ENCODE measurements at places on chromosomes 16 and 17. TPM values are rescaled to one million over a fixed set of nuclear protein-coding genes. Genes with fewer than 3 reads are reported as not detected.

LITAFD gene
- polyA plus RNA-seq = not detected

ABCC6 gene
- 36.2 TPM for polyA plus RNA-seq

- DNase-seq = no peak
These were observed 7.8 kb downstream of the SLC47A2 start for GRCh38 chr17:19708431-19709175.

DNA sequence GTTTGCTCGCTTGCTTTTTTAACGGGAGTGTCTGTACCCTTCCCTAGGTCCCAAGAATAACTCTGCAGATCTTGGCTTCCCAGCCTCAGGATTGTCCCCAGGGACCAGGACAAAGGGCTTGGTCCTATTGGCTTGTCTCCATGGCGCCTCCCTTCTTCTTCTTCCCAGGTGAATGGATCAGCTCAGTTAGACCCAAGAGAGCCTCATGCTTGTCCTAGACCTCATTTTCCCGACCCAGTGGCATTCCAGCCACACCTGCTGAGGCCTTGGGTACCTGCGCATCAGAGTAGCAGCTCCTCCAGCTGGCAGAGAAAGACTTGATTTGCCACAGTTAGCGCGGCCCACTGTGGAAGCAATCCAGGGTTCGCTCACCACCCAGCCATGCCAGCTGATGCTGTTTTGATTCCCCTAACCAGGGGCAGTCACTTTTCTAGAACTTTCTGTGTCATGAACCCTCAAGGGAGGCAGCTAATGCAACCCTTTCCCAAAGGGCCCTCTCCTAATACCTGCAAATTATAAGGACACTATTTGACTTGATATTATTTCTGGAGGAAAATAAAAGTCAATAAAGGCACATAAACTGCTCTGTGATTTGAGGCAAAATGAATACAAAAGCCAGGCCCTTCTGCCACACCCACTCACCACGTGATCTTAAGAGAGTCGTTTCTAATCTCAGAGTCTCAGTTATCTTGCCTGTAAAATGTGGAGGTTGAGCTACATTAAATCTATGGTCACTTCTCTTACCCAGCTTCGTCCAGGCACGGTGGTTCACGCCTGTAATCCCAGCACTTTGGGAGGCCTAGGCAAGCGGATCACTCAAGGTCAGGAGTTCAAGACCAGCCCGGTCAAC lies 13.9 kb downstream of the GPR142 start:
- no peak for DNase-seq

DNA sequence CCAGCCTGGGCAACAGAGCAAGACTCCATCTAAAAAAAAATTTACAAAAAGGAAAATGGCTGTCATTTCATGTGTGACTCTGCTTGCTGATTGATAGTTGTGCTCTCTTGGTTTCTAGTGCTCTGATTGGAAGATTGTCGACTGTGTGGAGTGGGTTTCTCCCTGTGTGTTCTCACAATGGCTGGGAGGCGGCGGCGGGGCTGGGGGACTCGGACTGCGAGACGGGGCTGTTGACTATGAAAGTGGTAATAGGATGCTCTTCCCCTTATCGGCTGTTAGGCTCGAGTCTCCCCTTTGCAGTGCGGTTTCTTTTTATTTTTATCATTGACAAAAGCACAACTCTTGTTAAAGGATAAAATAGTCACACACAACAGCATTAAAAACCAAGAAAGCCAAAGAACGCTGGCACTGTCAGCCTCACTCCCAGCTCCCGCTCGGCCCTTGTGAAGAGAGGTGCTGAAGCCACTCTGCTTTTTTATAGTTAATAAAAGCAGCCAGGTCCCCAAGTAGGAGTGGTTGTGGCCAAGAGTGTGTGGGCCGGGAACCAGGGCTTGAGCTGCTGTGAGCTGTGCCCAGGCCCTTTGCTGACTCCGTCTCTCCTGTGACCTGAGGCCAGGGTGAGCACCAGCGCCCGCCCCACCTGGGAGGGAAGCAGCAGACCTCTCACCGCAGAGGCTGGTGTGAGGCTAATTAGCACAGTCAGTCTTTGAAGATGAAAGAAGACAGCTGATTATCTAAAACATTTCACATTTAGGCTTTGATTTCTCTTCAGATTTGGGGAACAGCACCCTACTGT lies 36.5 kb downstream of the TBCD start:
- DNase-seq = no peak

GPR142 gene
- 0.16 TPM for polyA plus RNA-seq

- no peak for DNase-seq
These were observed 26.2 kb upstream of the KIFC3 start for GRCh38 chr16:57828272-57829161.

MAP2K4 gene
- polyA plus RNA-seq = 39.8 TPM

GRCh38 chr16:11105038-11105903 lies 150.7 kb downstream of the SOCS1 start:
- no peak for DNase-seq

DNA sequence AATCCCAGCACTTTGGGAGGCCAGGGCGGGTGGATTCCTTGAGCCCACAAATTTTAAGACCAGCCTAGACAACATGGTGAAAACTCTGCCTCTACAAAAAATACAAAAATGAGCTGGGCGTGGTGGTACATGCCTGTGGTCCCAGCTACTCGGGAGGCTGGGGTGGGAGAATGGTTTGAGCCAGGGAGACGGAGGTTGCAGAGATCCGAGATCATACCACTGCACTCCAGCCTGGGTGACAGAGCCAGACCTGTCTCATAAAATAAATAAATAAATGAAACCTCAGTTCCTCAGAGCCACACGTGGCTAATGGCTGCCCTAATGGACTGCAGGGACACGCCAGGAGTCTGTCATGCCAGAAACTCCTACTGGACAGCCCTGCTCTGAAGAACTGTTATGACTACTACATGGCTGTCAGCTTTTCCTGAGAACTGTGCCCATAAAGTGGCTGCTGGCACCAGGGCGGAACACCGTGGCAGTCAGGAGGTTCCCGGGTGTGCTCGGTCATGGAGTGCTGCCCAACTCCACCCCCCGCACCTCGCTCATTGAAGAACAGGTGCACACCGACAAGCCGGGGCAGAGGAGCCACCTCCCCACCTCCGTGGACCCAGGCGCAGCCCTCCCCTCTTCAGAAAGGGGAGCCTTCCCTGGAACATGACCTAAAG lies 4.3 kb downstream of the TMEM11 start:
- DNase-seq = no peak

PRKCB gene
- polyA plus RNA-seq = 2.6 TPM

- no peak for DNase-seq
These were observed 63.0 kb downstream of the NUP93 start for GRCh38 chr16:56792967-56793366.

- DNase-seq = no peak
These were observed 4.7 kb downstream of the SPN start for GRCh38 chr16:29667755-29668154.

GRCh38 chr16:56815721-56816120 lies 49.3 kb upstream of the SLC12A3 start:
- DNase-seq = no peak

All from renal pelvis (tissue), 12 donors.